ENCODE measurements at places on chromosomes 2 and 18.

DNA sequence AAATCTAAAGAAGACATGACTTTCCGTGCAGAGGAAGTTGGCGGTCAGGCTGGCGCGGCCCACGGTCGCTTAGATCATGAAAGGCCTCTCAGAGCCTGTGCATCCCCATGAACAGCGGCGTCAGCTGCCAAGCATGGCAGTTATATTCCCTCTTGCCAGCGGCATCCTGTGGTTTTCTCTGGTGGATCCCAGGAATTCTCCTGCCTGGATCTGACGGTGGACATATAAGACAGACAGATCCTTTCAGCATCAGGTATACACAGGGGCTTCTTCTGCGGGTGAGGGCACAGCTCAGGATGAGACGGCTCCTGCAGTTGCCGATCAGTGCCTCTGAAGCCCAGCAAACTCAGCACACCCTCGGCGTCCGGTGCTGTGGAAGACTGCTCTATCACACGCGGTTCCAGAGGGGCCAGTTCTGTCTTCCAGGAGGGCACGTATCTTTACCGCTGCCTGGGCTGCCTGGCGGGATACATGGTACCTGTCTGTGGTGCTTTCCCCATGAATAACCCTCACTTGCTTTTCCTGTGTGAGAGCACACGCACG is 157.8 kb downstream of the LDLRAD4 start:
- DNase-seq = no peak

DNA sequence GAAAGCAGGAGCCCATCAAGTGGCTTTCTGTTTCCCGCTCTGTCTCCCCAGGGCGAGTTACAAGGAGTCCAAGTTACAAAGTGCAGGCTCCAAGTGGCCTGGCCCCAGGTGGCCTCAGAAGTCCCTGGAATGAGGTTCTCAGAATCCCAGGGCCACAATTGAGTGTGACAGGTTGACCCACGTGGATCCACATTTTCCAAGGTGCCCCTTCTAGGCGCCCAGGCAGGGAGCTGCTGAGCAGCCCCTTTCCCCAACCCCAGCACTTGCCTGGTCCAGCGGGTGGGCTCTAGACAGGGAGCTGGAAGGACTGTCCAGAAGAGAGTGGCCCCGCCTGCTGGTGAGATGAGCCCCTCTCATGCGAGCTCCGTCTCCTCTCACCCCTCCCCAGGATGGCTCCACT is 253.4 kb downstream of the CYP26B1 start:
- DNase-seq = no peak

GRCh38 chr2:106158871-106159270 is 35.2 kb downstream of the UXS1 start:
- no peak for DNase-seq

- no peak for DNase-seq
Observed at GRCh38 chr2:101474731-101475384, at the start of gene RFX8. Gene RFX8 (minus strand): TSS chr2:101475112. CDS start chr2:101466848, 8,264 bp downstream.

GRCh38 chr2:42317945-42318344 is 43.1 kb downstream of the COX7A2L start:
- DNase-seq = no peak

All from activated naive CD4-positive, alpha-beta T cell (primary cell).